ENCODE measurements at places on chromosomes 1 and 21.

GRCh38 chr21:42193721-42194120, 25.2 kb upstream of the ABCG1 start:
- DNase-seq, result no peak

DNA sequence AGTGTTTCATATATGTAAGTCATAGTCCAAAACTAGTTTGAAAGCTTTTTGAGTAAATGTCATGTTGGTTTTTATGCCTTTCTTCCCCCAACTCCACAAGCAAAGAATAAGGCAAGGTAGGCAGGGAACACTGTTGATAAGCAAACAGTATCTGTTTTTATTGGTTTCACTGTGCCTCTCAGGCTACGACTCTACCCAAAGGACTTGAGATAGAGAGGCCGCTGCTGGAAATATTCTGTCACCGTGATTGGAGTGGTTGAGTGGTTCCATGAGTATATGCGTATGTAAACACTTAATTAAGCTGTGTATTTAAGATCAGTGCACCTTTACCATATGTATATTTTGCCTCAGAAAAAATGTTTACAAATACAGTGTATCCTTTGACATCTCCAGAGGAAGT, 138.1 kb upstream of the KIF26B start:
- DNase-seq, result no peak

GRCh38 chr21:19244502-19245187, 841.1 kb upstream of the TMPRSS15 start:
- no peak for DNase-seq

GRCh38 chr1:232555494-232556210, 74.3 kb downstream of the SIPA1L2 start:
- DNase-seq, result no peak

GRCh38 chr21:16834791-16835190, 678.1 kb upstream of the CXADR start:
- DNase-seq, result no peak

GRCh38 chr1:87246436-87246835, 82.2 kb upstream of the LMO4 start:
- no peak for DNase-seq

GRCh38 chr1:203686091-203686632, 59.5 kb downstream of the ATP2B4 start:
- DNase-seq, result no peak

DNA sequence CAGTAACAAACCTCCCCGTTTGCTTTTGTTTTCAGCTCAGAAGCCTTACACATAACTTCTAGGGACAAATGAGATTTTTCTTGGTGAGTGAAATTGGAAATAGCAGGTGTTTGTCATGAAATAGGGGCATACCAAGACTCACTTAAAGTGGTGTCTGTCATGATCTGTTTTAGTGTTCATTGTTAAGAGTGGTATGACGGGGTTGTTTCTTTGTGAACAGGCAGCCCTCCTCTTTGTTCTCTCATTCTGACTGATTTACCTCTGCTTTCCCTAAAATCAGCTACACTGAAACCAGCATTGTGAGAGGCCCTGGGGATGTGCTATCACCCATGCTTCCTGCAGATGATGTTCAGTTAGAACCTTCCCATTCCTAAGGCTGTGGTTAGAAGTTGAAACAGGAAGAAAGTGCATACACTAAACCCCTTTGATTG, 2.5 kb upstream of the ERO1B start:
- DNase-seq, result no peak

DNA sequence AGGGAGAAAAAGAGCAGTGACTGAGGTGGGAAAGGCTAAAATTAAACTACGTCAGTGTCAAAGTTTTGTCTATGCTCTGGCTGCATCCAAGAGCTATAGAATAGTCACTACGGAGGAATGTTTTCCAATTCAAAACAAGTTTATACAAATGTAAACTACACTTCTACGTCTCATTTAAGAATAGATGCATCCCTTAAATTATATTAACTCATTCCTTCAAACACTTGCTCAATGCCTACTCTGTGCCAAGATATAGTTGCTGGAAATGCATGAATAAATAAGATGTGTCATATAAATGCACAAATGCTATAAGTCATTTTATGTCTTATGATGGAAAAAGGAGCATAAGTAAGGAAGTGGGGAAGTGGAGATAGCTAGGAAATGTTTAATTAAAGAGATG, 4.2 kb upstream of the COLGALT2 start:
- DNase-seq, result no peak

- DNase-seq, result no peak
Observed at GRCh38 chr1:229047840-229048620, 222.9 kb upstream of the RAB4A start.

GRCh38 chr1:114377356-114377755, 133.6 kb downstream of the TRIM33 start:
- no peak for DNase-seq

DNA sequence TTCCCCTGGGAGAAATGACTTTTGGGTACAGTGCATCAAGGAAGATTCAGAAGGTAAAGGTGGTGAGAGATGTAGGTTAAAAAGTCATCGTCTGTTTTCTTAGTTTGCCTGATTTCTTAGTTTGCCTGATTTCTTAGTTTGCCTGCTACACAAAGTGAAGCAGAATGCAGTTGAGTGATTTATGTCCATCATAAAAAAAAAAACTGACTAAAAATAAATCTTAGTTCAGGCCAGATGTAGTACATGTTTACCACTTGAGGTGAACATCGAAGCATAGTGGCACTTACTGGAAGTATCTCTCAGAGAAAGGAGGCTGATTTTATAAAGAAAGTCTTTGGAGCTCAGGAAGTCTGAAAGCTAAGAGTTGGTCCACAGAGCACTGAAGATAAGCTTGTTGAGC, 79.5 kb downstream of the LRRC8D start:
- no peak for DNase-seq

GRCh38 chr1:223712194-223712849, at the start of gene CAPN2:
Gene CAPN2 (plus strand): TSS chr1:223712539. CDS start chr1:223712641, 102 bp downstream.
- peak; percentile 64 for DNase-seq

- DNase-seq, result no peak
Observed at GRCh38 chr1:10779201-10779600, 17.2 kb downstream of the CASZ1 start.

DNA sequence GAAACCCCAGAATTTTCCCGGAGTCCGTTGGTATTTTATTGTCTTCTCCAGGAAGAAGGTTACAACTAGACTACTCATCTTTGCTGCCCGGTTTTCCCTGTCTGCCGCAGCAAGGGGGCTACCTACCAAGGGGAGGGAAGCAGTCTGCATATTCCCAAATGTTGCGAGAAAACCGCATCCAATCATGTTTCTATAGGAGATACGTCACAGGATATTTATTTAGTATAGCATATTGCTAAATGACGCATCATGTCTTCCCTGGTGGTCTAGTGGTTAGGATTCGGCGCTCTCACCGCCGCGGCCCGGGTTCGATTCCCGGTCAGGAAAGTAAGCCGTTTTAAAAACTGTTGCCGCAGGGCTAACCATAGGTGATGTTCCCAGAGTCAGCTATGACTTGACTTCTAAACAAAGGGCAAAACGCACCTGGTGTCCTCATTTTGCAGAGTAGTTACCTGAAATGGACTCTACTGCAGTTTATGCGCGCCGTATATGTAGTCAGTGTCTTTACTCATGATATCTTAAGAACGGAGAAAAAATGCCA, 15.2 kb upstream of the ZNF692 start:
- DNase-seq, result peak; percentile 91

DNA sequence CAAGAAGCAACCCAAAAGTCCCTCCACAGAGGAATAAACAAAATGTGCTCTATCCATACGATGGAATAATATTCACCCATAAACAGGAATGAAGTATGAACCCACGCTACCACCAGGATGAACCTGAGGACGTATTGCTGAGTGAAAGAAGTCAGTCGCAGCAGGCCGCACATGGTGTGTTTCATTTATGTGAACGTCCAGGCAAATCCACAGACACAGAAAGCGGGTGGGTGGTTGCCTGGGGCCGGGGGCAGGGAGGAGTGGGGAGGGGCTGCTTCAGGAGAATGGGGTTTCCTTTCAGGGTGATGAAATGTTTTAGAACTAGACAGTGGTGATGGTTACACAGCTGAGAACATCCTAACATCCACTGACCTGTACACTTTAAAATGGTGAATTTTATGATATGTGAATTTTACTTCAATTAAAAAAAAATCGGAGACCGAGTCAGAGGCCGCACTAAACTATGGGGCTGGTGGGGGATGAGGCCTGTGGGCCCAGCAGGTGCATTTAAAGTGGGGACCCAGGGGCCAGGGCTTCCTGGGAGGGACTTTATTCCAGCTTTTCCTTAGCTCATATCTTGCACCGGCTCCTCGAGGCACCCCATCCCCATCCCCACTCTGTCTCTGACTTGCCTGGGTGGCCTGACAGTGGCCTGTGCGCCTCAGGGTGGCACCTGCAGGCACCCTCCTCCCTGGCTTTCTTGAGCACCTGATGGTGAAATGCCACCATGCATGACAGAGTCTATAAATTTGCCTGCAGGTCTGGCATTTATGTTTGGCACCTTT, 392.6 kb upstream of the VAMP3 start:
- no peak for DNase-seq

DNA sequence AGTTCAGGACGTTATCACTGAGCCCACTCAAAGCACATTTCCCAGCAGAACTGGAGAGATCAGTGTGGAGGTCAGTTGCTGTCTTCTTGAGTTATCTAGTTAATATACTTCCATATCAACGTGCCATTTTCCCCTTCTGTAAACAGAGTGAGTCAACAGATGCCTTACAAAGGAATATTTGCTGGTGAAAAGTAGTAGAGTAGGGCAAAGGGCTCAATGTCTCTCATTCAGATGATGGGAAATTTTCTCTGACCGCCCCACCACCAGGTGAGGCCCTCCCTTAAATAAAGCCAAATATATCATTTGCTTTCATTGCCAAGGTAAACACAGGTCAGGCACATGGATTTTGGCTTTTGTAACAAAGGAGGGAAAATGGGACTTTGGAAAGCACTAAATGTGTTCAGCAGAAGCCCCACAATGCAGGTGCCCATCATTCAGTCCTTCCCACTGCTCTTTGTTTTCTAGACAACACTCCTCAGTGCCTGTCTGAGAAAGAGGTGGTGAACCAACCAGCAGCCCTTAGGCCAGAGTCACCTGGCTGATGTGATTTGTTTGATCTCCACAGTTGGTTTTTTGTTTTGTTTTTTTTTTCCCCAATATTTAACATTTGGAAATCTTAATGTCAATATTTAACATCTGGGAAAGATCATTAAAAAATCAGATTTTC, 40.5 kb upstream of the SAMD13 start:
- no peak for DNase-seq

DNA sequence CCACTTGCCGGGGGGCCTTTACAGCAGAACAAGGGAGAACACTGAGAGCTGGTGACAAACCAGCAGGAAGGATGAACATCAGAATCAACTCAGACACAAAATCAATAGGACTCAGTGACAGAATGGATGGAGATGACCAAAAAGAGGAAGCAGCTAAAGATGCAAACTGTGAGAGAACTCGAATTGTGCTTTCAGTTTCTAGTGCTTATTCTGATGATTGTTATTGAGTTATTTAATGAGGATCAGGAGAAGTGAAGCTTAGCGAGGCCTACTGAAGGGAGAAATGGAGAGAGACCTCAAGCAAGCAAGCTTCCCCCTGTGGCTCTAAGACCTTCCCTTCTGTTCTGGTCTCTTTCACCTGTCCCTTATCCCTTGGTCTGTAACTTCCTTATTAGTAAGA, 30.3 kb upstream of the TMEM125 start:
- no peak for DNase-seq

DNA sequence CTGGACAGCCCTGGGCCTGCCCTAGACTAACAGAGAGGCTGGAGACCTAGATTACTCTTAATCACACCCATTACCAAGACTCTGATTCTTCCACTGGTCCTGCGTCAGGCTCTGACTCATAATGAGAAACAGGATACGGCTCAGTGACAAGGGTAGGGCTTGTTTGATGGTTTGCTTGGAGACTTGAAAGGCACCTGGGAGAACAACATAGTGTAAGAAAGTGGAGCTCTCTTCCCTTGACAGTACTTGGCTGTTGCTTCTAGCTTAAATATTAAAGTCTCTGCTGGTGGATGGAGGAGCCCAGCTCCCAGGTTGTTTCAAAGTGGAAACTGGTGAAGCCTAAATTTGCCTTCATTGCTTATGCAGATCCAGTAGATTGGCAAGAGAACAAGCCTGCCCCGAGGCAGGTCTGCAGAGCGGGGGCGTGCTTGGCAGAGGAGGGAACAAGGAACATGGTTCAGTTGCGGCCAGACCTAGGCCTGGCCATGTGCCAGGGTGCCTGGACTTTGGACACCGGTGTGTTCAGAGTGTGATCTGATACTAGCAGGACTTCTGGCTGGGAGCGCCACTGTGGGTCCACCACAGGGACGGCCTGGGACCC, 480.6 kb downstream of the CAMTA1 start:
- DNase-seq, result no peak

DNA sequence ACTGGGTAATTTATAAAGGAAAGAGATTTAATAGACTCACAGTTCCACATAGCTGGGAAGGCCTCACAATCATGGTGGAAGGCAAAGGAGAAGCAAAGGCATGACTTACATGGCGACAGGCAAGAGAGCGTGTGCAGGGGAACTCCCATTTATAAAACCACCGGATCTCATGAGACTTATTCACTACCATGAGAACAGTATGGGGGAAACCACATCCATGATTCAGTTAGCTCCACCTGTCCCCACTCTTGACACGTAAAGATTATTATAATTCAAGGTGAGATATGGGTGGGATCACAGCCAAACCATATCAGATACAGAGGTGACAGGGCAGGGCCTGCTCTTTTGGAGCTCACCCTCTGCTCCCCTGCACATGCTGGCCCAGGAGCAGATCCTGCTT, 31.4 kb upstream of the TMEM61 start:
- peak; percentile 17 for DNase-seq

DNA sequence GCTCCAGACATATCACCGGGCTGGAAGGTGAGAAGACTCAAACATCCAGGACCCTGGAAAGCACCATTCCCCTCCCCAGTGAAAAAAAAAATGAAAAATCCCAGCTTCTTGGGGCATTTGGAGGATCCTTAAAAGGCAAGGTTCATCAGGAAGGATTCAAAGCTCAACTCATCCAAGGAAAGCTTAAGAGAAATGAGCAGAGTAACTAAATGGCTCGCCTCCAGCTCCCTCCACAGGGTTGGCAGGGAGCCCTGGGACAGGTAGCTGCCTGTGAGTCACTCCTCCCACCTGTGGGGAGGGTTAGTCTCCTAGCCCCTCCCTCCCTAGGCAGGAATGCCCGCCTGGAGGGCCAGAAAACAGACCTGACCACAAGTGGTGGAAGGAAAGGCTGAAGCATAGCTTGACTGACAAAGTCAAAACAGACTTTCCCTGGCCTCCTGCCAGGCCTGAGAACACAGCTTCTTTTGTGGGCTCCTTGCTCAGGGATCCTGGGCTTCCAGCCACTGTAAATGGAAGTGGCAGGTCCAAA, 712 bp upstream of the LAMB3 start:
- DNase-seq, result peak; percentile 19

Measured in CD4-positive, alpha-beta T cell treated with Interleukin-21 for 1 hour (primary cell).